Ureter (tissue), 1 donor: ENCODE measurements at places on chromosomes 16 and 17.

DNA sequence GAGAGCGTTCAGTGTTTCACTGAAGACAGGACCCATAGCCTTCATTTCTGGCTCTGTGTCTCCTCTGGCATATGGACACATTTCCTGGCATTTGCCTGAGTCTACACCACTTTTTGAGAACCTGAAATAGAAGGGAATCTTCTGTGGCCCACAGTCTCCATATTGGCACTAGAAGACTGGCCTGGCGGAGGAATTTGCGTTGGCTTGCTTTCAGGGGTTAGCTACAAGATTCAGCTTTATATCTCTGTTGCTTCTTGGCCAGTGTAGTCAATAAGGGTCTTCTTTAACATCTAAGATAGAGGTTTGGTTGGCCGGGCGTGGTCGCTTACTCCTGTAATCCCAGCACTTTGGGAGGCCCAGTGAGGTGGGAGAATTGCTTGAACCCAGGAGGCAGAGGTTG lies 12.8 kb upstream of the CLEC18C start:
- peak; percentile 36 for DNase-seq

GRCh38 chr16:64914-65255 lies 7.5 kb downstream of the RHBDF1 start:
- DNase-seq = no peak

DNA sequence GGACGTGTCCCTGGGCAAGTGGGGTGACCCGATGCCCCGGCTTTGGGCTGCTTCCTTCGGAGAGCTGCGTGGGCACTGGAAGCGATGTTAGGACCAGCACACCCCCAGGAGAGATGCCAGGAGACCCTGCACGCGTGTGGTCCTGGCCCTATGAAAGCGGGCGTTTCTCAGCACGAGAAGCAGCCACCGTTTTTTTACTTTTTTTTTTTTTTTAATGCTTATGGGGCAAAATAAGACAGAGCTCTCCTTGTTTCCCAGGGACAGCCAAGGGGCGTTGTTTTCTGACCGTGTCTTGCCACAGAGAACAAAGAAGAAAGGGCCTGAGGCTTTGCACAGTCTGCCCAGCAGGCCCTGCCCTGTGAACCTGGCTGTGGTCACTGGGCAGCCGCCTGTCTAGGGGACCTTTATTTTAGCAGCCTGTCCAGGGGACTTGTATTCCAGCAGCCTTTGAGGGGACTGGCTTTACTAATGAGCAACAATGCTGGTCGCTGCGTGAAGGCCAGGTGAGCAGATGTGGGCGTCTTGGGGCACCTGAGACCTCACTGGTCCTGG lies 996 bp downstream of the SLC25A10 start:
- DNase-seq = no peak

DNA sequence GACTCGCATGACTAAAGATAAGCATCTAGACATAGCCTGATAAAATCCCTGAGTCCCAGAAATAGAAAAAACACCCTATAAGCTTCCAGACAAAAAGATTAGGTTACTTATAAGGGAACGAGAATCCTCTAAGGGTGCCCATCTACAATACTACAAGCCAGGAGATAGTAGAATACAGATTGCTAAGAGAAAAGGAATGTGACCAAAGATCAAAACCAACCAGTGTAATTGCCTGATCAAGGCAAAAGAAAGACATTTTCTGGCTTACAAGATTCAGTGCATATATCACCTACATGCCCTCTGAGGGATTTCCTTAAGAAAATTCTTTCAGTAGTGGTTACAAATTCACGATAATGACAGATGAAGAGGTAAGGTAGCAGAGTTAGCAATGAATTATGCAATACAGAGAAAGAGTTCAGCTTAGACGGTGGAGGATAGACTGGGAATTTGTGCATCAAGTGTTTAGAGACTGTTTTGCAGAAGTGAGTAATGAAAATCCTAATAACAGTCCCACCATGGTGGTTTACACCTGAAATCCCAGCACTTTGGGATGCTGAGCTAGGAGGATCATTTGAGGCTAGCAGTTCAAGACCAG lies 35.0 kb downstream of the BCL7C start:
- DNase-seq = no peak

DNA sequence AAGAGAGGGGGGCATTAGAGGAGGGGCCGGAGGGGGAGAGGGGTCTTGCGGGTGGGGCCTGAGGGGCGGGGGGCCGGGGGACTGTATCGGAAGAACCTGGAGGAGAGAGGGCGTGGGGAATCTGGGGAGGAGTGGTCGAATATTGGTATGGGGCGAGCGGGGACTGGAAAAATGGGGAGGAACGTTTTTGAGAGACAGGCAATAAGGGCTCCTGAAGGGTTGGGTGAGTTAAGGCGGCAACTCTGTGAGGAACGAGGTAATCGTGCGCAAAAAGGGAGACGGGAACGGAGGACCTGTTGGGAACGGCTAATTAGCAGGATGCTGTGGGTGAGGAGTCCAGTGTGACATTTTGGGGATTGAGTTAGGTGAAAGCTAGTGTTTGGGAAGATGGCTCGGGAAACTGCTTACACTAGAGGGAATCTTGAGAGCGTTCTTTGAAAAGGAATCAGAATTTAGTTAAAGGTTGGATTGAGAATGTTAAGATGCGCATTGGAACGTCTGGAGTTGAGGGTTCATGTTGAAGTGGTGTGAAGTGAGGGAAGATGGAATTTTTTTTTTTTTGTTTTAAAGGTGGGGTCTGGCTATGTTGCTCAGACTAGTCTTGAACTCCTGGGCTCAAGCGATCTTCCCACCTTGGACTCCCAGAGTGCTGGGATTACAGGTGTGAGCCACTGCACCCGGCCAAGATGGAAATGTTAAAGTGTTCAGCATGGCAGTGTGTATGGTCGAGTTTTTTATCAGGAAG lies 662 bp downstream of the WIPF2 start:
- no peak for DNase-seq

DNA sequence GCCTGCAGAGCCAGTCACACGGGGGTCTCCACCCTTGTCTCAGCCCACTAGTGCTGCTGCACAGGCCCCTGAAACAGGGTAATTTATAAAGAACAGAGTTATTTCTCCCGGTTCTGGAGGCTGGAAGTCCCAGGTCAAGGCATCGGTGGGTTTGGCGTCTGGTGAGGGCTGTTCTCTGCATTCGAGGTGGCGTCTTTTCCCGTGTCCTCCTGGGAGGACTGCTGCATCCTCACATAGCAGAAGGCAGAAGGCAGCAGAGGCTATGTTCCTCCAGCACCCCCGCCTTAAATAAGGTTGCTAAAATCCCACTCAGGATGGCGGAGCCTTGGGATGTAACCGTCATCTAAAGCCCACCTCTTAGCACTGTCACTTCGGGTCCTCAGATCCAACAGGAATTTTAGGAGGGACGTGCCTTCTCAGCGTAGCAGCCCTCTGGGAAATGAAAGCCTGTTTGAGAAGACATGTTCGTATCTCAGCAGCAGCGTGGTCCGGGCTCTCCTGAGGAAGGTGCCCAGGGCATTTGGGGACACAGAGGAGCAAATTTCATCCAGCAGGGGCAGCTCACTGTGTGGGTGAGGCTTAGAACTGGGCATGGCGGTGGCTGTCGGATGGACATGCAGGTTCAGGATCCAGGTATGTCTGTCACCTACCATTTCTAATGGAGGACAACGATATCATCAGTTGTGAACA lies 221.6 kb upstream of the CHMP6 start:
- no peak for DNase-seq

GRCh38 chr17:36674278-36674650 lies 72.9 kb downstream of the MRM1 start:
- no peak for DNase-seq

DNA sequence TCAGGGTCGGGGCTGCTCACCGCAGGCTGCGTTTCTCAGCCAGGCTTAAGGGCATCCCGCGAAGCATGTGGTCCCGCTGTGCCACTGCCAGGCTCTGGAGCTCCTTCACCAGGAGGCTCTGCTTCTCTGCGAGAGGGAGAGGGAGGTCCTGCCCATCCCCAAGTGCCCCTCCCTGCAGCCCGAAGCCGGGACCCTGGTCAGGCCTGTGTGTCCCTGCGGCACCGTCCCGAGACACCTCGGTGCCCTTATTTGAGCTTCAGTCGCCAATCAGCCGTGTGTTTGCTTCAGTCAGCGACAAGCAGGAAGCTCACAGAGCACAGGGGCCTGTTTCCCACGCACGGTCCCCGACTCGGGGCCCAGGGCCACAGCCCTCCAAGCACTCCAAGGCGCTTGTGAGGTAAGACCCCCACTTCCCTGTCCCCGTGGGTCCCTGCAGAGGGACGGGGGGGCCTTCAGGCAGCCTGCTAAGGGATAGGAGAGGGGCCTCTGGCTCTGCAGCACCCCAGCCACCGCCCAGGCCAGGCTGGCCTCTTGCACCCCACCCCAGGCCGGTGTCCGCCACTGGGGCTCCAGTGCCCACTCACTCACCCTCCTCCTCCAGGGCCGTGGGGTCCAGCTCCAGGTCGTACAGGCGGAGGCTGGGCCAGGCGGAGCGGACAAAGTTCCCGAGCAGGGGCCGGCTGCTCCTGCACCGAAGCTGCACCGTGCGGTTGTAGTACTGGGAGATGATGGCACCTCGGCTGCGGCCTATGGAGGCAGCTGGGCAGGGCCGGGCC lies 3.2 kb downstream of the TMC6 start:
- no peak for DNase-seq
